ENCODE measurements at places on chromosomes 2 and 18. TPM values are rescaled to one million over a fixed set of nuclear protein-coding genes. Genes with fewer than 3 reads are reported as not detected.

The REEP1 gene
- polyA plus RNA-seq: not detected

The BCL2L11 gene
- polyA plus RNA-seq: 8.8 TPM

The KIF1A gene
- not detected for polyA plus RNA-seq

The RRM2 gene
- polyA plus RNA-seq: 1.5 TPM

The CHRND gene
- polyA plus RNA-seq: not detected

GRCh38 chr2:217979151-217979811 lies 23.5 kb downstream of the TNS1 start:
- no peaks in the 10 kb centered on the region for H3K36me3 ChIP-seq
- no peaks in the 10 kb centered on the region for H3K4me1 ChIP-seq
- no peak overlapping the region for H3K27ac ChIP-seq
- H3K27me3 ChIP-seq: no peaks in the 10 kb centered on the region
- H3K4me3 ChIP-seq: no peak overlapping the region

DNA sequence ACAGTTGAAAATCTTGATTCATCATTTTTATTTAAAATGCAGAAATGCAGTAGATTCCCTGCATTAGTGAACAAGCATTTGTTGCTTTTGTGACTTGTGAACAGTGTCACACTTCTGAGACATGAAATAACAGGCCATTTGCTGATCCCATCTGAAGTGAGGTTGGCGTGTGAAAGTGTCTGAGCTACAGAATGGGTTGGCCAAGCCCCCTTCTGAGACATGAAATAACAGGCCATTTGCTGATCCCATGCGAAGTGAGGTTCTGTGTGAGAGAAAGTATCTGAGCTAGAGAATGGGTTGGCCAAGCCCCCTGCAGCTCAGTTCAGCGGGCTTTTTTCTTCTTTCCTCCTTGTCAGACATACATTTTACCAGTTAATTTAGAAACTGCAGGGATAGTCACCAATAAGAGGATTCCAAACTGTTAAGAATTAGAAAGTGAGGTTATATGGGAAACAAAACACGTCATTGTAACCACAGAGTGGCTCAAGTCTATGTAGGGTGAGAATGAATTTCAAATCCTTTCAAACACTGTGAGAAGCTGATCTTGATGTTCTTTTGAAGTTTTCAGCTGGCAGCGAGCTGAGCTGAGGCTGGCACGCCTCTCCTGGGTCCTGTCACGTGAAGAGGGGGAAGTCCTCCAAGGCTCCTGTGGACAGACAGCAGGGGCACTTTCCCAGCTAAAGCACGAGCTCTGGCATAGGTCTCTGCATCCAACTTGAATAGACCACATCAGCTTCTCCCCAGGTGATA lies 339.2 kb upstream of the SALL3 start:
- H3K36me3 ChIP-seq: no peaks in the 10 kb centered on the region
- no peak overlapping the region for H3K4me3 ChIP-seq
- DNase-seq: peak; percentile 52
- peaks cover 35% of the 10 kb centered on the region for H3K4me1 ChIP-seq

DNA sequence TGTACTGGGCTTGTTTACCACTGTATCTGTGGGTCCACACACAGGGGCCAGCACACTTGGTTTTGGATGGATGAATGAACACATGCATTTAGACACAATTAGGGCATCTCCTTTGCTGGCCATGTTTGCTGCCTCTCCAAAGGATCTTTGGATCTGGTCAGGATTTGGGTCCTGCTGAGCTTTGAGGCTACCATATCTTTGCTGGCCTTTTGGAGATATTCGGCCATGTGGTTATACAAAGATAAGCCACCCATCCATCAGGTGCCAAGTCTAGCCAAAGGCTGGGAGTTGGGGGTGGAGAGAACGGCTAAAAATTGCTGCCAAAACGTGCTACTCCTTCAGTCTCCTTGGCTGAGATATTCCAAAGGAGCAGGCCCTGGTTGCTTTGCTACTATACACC lies 18.2 kb upstream of the FZD7 start:
- no peaks in the 10 kb centered on the region for H3K36me3 ChIP-seq
- H3K27me3 ChIP-seq: no peaks in the 10 kb centered on the region
- H3K4me3 ChIP-seq: no peak overlapping the region
- no peaks in the 10 kb centered on the region for H3K4me1 ChIP-seq
- DNase-seq: no peak
- H3K27ac ChIP-seq: no peak overlapping the region

DNA sequence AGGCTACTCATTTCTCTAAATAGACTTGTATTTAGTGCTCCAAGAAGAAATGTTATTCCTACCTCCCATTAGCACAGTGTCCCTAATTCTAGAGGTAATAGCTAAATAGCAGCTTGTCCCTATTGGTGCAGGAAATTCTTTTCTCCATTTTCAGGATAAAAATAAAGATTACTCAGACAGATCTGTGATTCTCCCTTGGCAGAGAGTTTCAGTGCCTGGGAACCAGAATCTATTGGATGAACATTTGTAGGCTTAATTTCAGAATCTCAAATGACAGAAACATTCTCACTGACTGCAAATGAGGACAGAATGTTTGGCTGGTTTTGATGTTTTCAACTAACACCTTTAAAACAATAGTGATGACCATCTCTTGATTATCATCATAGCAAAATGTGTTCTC lies 33.3 kb upstream of the LGALSL start:
- no peak for DNase-seq
- no peaks in the 10 kb centered on the region for H3K27me3 ChIP-seq
- H3K36me3 ChIP-seq: no peaks in the 10 kb centered on the region
- H3K4me3 ChIP-seq: no peak overlapping the region

DNA sequence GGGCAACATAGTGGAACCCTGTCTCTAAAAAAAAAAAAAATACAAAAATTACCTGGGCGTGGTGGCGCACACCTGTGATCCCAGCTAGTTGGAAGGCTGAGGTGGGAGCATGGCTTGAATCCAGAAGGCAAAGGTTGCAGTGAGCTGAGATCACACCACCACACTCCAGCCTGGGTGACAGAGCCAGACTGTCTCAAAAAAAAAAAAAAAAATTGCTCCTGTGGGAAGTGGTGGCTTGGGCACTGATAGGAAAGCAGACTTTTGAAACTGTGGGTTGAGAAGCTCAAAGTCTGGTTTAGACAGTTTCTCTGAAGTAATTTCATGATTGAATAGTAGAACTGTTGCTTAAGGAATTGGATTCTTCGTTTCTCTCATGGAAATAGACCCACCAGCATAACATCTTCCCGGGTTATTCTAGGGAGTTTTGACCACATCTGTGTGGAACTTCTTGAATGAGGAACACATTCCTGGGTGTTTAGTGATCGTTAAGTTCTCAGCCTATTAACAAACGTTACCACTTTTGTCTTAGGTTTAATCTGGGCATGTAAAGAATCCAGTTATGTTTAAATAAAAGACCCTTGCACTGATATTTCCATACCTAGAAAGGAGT lies 33.5 kb downstream of the GRHL1 start:
- no peak for DNase-seq
- H3K27me3 ChIP-seq: no peaks in the 10 kb centered on the region
- no peak overlapping the region for H3K4me3 ChIP-seq
- H3K4me1 ChIP-seq: peaks cover 8% of the 10 kb centered on the region

DNA sequence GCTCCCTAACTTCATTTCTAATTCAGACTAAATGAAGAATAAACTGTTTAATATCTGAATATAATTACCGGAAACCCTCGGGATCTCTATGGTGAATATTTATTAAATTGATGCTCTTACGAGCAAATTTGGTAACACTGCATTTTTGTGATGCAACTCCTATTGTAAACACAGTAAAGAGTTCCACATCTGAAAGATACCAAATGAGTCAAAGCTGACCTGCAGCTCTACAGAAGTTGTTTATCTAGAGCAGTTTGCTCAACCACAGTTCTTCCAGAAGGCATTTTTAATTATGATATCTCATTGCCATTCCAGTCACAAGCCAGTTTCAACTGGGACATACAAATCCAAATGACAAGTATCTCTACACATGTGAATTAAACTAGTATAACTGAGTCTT lies 129.7 kb downstream of the PKP4 start:
- no peaks in the 10 kb centered on the region for H3K4me1 ChIP-seq
- H3K4me3 ChIP-seq: no peak overlapping the region
- no peak overlapping the region for H3K27ac ChIP-seq
- peaks cover 4% of the 10 kb centered on the region for H3K36me3 ChIP-seq

DNA sequence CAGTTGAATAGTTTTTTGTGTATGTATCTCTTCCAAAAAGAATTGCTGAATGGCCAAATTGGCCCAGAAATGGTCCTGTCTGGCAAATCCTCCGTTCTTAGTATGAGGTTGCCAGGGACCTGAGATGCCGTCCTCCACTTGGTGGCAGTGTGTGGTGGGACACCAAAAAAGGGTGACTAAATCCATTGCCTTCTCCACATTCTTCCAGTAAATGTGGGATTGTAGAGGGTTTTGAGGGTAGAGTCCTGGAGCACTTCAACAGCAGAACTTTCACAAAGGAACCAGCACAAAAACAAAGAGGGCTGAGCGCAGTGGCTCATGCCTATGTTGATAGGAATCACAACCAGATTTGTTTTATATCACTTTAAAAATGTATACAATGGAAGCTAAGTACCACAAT lies 199.9 kb downstream of the BCL2 start:
- H3K36me3 ChIP-seq: no peaks in the 10 kb centered on the region
- no peak for DNase-seq
- no peaks in the 10 kb centered on the region for H3K4me1 ChIP-seq

DNA sequence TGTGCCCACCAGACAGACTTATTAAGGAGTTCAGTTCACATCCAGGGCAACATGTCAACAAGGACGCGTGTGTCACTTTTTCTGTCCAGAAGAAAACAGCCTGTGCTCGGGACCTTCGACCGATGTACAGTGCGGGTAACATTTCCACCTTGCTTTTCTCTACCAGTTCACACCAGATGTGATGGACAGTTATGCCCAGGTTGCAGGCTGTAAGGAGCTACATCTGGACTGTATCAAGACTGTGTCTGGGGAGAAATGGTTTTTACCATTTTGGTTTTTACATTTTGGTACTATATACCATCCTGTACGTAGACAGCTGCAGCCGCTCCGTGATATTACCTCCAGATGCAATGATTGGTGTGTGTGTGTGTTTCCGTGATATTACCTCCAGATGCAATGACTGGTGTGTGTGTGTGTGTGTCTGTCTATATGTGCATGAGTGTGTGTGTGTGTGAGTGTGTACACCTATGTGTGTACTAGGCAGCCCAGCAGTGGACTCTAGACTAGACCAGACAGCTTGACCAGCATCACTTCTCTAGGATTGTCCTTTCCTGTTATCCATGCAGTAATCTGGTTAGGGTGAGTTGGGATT lies 118.0 kb downstream of the COL6A3 start:
- no peak overlapping the region for H3K27ac ChIP-seq
- peaks cover 8% of the 10 kb centered on the region for H3K4me1 ChIP-seq
- no peak for DNase-seq
- H3K27me3 ChIP-seq: peaks cover 3% of the 10 kb centered on the region
